Epithelial cell of umbilical artery (primary cell): ENCODE measurements at places on chromosomes 5 and 9. TPM values are rescaled to one million over a fixed set of nuclear protein-coding genes. Genes with fewer than 3 reads are reported as not detected.

The FBXL17 gene
- 3.2 and 4.9 TPM in 2 replicates for total RNA-seq

The STKLD1 gene
- total RNA-seq: 0.32 and 0.61 TPM in 2 replicates

The NELFB gene
- 61.4 and 67.0 TPM in 2 replicates for total RNA-seq

The PCDHA9 gene
- total RNA-seq: under 0.01 and 0.15 TPM in 2 replicates

The FOXE1 gene
- not detected in 2 replicates for total RNA-seq

The KIF4B gene
- total RNA-seq: 0.30 and 0.32 TPM in 2 replicates

The SLC23A1 gene
- total RNA-seq: not detected in 2 replicates

The KIF12 gene
- under 0.01 and 0.30 TPM in 2 replicates for total RNA-seq

The CCL19 gene
- not detected in 2 replicates for total RNA-seq

The ANKRD34B gene
- total RNA-seq: not detected in 2 replicates

The SHISAL2B gene
- not detected in 2 replicates for total RNA-seq

The TTC23L gene
- 0.15 TPM in 1 of 2 replicates, not detected in the other for total RNA-seq

The SLC35D2 gene
- total RNA-seq: 17.2 and 23.4 TPM in 2 replicates
